ENCODE measurements at places on chromosomes 5 and 9. TPM values are rescaled to one million over a fixed set of nuclear protein-coding genes. Genes with fewer than 3 reads are reported as not detected.

The CMYA5 gene
- 4.1 TPM for total RNA-seq

DNA sequence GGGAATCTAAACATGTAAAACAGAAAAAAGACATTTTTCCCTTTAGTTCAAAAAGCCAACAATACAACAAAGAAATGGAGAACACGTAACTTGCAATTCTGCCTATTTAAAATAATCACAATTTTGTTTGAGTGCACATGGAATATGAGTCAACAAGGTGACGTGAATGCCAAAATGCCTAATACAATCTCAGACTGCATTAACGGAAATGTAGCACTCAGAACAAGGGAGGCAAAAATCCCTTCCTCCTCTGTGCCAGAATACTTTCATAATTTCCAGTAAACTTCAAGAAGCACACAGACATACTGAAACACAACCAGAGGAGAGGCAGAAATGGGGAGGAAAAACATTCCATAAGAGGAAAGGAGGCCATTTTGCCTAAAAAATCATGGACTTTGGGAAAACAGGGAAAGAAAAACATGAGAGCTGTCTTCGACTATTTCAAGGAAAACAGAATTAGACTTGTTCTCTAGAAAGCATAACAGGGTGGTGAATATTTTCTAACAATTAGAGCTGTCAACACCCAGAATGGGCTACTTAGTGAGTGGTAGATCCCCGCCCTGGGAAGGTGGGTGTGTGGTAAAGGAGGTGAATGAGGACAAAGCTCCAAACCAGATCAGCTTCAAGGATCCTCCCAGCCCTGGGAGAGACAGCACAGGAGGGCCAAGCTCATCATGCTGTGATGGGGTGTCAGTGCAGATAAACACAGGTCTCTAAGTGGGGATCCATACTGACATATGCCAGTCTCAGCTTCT is 48.2 kb downstream of the ABCA1 start:
- DNase-seq, result peak; percentile 72

GRCh38 chr9:21906881-21907280 is 87.3 kb downstream of the CDKN2A start:
- DNase-seq, result no peak

GRCh38 chr5:32421075-32421474 is 23.5 kb downstream of the ZFR start:
- no peak for DNase-seq

GRCh38 chr9:134693011-134693410 is 51.4 kb downstream of the COL5A1 start:
- no peak for DNase-seq

DNA sequence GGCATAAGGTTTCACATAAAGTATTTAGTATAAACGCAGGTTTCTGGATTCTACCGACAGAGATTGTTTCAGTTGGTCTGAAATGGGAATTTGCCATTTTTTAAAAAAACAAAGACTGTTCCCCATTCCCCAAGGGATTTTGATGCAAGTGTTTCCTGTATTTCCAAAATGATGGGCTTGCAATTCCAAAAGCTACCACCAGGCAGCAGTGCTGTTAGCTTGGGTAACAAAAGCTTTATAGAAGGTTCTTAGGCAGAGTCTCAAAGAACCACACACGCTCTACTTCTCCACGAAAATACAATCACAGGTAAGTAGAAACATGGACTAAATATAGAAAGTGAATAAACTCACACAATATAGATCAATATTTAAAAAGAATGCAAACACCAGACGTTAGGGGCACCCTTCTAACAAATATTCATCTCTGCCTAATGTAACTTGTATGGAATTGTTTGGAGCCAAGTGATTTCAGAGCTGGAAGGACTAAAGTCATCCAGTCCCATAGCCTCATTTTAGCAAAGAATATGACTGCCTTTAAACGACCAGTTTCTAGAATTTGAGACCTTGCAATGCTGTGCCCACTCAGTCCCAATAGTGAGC is 154.3 kb downstream of the SPOCK1 start:
- DNase-seq, result peak; percentile 52

All from fibroblast of lung (primary cell).